Mesenteric fat pad (tissue), 1 donor: ENCODE measurements at places on chromosomes 4 and X. TPM values are rescaled to one million over a fixed set of nuclear protein-coding genes. Genes with fewer than 3 reads are reported as not detected.

Gene RBM47
- 53.3 TPM for total RNA-seq

Gene GPR143
- total RNA-seq: not detected

Gene REELD1
- 0.29 TPM for total RNA-seq

Gene SSX4B
- not detected for total RNA-seq

Gene ERCC6L
- not detected for total RNA-seq

Gene SFRP2
- 38.2 TPM for total RNA-seq

Gene ANOS1
- total RNA-seq: 2.3 TPM

Gene PLP1
- total RNA-seq: 0.26 TPM
